ENCODE measurements at places on chromosomes 13 and 19. TPM values are rescaled to one million over a fixed set of nuclear protein-coding genes. Genes with fewer than 3 reads are reported as not detected.

DNA sequence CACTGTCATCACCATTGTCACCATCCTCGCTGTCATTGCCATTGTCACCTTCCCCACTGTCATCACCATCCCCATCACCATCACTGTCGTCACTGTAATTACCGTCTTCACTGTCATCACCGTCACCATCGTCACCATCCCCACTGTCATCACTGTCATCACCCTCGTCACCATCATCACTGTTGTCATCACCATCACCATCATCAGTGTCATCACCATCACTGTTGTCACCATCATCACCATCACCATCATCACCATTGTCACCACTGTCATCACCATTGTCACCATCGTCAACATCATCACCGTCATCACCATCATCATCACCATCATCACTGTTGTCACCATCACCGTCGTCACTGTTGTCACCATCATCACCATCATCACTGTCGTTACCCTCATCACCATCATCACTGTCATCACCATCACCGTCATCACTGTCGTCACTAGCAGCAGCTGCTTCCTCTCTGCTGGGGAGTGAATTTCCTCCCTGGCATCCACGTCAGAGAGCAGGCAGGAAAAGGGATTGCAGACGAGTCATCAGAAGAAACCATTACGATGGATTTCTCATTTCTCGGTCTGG lies 27.3 kb downstream of the TMEM255B start:
- DNase-seq = no peak

CRX gene
- not detected for total RNA-seq

DNA sequence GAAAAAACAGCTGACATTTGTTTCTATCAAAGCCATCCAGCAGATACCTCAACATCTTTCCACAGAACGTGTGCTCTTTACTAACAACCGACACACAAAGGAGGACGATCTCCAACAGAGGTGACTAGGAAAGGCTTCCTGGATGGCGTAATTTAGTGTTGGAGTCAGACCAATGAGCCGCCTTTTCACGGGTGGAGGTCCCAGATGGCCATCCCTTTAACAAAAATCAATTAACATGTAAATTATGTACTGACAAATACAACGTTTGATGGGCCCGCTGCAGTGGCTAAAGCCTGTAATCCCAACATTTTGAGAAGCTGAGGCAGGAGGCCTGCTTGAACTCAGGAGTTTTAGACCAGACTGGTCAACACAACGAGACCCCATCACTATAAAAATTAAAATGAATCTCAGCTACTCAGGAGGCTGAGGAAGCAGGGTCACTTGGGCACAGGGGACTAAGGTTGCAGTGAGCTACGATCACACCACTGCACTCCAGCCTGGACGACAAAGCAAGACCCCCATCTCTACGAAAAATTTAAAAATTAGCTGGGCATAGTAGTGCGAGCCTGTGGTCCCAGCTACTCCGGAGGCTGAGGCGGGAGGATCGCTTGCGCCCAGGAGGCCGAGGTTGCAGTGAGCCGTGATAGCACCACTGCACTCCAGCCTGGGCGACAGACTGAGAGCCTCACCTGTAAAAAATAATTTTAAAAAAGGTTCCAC lies 1.2 kb upstream of the DPY19L3 start:
- no peak for DNase-seq

GRCh38 chr13:26786651-26787295 lies 26.2 kb upstream of the GPR12 start:
- no peak for DNase-seq

GRCh38 chr13:95485045-95485517 lies 67.4 kb upstream of the CLDN10 start:
- DNase-seq = no peak

DNA sequence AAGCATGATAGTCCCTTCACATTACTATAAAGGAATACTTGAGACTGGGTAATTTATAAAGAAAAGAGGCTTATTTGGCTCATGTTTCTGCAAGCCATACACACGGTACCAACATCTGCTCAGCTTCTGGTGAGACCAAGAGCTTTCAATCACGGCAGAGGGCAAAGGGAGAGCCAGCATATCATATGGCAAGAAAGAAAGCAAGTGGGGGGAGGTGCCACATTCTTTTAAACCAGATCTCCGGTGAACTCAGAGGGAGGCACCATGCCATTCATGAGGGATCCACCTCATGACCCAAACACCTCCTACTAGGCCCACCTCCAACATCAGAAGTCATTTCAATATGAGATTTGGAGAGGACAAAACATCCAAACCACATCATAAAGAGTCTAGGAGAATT lies 20.3 kb downstream of the XPO4 start:
- DNase-seq = no peak

SIAH3 gene
- total RNA-seq = not detected

Data from left lobe of liver (tissue), 2 donors.